ENCODE measurements at places on chromosomes 2 and 18.

DNA sequence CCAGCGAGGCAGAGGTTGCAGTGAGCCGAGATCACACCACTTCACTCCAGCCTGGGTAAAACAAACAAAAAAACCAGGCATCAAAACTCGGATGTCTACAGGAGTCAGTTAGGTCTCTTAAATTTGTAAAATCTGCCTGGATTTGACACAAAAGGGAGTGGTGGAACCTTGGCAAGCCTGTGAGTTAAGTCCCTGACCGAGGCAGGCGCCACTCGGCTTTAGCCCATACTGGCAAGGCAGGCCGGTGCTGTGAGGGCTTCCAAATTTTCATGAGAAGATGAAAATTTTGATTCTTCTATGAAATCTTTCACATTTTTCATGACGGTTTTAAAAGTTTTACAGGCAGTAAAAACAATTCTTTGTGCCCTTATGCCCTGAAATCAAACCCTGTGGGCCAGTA is 165.8 kb downstream of the FMNL2 start:
- no peak for DNase-seq

- no peak for DNase-seq
Observed at GRCh38 chr2:88177556-88177955, 7.4 kb downstream of the THNSL2 start.

GRCh38 chr2:96819128-96819875 is 3.2 kb downstream of the CNNM3 start:
- DNase-seq, result no peak

- DNase-seq, result no peak
Observed at GRCh38 chr18:47798366-47798765, 132.1 kb downstream of the SMAD2 start.

GRCh38 chr18:56982766-56983165 is 164.1 kb upstream of the BOD1L2 start:
- no peak for DNase-seq

GRCh38 chr18:7898181-7898580 is 331.1 kb downstream of the PTPRM start:
- no peak for DNase-seq

- DNase-seq, result no peak
Observed at GRCh38 chr2:197919487-197919886, 115.1 kb downstream of the PLCL1 start.

- DNase-seq, result peak; percentile 17
Observed at GRCh38 chr18:67379981-67380380, 136.5 kb downstream of the DSEL start.

- DNase-seq, result no peak
Observed at GRCh38 chr18:2687390-2688001, 32.0 kb downstream of the SMCHD1 start.

DNA sequence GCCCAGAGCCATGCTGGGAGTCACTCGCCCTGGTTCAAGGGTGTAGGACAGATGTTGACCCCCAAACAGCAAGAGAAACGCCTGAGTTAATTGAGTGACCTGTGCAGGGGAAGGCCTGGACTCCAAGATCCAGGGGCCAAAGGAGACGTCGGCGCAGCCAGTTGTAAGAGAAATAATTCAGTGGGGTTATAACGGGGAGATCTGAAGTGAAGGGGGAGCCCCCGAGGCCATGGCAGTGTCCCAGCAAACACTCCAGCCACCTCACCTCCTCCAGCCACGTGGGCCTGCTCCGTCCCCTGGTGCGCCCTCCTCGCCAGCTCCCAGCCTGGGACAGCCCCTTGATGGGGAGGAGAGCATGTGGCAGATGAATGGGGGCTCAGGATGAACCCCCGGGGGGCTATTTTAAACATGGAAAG is 130.7 kb upstream of the GPC1 start:
- no peak for DNase-seq

DNA sequence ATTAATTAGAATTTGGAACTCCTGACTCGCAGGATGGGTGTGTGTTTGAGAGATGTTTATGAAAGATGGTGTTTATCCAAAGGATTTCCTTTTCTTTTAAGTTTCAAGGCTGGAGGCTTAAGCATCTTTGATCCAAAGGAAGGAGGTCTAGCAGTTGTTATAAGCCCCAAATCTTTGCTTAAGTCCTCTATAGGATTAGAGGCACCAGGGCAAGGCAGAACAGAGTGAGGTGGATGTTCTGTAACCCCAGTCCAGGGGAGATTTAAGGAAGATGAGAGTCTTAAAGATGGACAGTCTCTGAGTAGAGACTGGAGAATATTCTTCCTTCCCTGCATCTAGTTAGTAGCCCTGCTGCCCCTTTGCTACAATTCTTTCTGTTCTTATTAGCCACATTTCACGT is 17.5 kb downstream of the LBH start:
- DNase-seq, result no peak

DNA sequence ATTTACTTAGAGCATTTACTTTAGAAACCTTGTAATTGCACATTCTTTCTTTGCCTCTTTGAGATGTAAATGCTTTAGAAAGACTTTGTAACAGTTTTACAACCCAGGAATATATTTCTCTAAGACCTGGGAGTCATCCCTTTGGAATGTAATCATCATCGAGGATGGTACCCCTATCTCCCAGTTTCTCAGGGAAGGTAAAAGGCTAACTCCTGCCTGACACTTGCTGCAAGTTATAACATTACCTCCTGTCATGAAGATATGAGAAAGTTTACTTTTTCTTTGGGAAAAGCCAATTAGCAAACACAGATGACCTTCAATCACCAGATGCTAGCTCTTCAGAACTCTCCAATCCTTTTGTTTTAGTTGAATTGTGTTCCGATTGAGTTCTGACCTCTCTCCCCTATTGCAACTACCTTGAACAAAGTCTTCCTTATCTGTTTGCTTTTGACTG is 420.3 kb upstream of the FSIP2 start:
- no peak for DNase-seq

DNA sequence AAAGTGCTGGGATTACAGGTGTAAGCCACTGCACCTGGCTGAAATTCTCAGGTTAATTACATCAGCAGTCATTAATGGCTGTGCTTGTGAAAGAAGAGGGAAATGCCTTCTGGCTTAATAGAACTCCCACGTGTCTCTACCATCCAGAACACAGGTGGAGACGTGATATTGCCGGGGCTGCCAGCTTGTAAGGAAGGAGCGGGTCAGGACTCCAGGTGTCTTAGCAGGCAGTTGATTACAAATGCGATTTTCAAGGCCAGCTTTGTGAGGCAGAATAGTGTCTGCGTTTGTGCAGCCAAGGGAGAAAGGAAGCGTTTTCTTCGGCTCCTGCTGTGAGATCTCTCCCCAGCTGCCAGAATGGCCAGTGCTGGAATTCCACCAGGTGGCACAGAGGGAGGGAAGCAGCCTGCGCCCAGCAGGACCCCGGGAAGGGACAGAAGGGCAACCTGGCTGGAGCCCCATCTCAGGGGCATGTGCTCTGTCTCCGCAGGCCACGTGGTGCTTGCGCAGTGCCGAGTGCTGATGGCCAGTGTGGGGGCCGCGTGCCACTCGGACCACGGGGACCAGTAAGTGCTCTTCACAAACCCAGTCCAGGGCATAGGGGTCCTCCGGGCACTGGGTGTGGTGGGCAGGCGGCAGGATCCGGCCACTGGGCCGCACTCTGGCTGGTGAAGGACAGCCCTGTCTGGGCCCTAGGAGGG is 3.7 kb upstream of the ESPNL start:
- DNase-seq, result no peak

GRCh38 chr18:47604021-47604420 is 326.4 kb downstream of the SMAD2 start:
- DNase-seq, result no peak

DNA sequence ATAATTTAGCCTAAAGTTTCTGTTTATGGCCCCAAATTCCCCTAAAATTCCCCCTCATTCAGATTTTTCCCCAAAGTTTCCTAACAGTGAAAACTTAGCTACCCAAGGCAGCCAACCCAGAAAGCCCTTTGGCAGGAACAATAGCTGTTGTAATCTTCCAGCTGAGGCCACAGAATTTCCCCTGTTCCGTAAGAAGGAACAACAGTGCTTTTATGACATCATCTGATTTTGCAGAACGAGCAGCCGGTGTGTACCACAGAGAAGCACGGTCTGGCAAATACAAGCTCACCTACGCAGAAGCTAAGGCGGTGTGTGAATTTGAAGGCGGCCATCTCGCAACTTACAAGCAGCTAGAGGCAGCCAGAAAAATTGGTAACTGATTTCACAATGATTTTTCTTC is 6.3 kb downstream of the TNFAIP6 start:
- DNase-seq, result no peak

- peak; percentile 49 for DNase-seq
Observed at GRCh38 chr2:176454893-176455815, 185.9 kb downstream of the MTX2 start.

DNA sequence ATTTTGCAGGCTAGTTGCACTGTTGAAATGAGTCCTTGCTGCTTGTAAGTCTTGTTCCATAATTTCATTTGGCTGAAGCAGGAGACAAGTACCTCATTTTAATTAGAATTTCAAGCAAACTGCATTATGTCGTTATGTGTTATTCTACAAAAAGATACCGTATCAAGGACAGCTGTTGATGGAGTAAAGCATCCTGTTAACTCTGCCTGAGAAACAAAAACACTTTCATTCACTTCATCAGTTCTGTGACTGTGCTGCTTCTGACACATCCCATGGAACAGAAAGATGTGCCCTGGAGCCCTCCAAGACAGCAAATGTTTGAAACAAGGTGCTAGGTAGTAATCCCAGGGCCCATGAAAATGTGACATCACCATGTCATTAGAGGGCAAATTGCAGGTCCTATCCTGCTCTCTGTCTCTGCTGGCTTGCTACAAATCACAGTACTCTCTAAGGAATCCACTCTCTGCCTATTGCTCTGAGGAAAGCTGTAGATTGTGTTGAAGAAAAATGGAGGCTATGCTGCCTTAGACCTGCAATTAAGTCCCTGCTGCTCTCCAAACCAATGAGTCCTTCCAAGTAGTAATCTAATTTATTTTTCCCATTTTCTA is 209.7 kb upstream of the PARD3B start:
- DNase-seq, result no peak

DNA sequence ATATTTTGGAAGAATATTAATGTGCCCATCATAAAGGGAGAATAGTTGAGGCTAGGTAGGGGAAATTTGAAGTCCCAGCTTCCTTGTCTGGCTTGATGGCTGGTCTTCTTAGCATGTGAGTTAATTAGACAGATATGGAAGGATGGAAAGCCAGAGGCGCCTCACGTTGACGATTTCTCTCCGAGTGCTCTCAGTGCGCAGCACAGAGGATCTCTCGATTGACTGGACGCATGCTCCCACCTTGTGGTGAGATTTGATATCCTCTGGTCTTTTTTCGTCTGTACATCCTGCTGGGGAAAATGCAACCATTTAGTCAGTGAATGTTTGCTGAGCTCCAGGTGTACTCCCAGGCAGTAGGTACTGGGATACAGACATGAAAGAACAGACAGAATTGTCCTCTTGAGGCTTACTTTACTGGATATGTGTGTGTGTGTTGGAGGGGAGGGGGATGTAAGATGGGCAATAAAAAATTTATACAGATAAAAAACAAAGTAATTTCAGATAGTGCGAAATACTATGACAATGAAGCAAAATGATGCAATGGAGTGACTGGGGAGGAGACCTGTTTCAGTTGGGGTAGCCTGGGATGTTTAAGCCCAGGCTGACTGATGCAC is 66.9 kb upstream of the ZNG1B start:
- peak; percentile 36 for DNase-seq

DNA sequence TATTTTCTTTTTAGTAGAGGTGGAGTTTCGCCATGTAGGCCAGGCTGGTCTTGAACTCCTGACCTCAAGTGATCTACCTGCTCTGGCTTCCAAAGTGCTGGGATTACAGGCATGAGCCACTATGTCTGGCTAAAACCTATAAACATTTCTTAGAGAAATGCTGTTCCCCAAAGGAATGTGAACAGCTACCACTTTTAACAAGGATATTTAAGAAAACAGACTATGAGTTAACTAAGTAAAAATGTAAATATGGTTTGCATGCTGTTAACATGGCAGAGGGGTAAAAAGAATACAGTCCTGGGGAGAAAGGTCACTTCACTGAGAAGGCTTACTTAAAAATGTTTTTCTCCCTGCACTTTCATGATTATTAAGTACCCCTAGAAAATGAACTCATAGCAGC is 57.1 kb downstream of the SLC16A14 start:
- peak; percentile 34 for DNase-seq

DNA sequence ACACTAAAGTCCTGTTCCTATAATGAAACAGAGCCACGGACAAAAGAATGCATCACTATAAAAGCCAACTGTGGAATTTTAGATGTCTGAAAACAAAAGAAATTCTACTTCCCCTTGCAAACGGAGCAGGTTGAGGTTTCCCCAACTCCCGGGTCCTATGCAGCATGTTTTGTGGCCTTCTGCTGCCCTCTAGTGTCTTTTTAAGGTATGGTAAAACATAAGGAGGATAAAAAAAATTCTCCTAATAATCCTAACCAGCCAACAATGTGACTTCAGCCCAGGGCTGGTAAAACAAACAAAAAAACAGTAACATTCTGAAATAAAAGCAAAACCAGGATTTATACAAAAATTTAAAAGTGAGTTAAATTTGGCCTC is 539.5 kb downstream of the NRXN1 start:
- DNase-seq, result peak; percentile 20

- DNase-seq, result no peak
Observed at GRCh38 chr2:14232217-14232616, 400.3 kb upstream of the LRATD1 start.

GRCh38 chr18:69944436-69944835 is 3.2 kb downstream of the CD226 start:
- DNase-seq, result no peak

GRCh38 chr2:37698931-37699481 is 27.6 kb upstream of the CDC42EP3 start:
- DNase-seq, result peak; percentile 72

DNA sequence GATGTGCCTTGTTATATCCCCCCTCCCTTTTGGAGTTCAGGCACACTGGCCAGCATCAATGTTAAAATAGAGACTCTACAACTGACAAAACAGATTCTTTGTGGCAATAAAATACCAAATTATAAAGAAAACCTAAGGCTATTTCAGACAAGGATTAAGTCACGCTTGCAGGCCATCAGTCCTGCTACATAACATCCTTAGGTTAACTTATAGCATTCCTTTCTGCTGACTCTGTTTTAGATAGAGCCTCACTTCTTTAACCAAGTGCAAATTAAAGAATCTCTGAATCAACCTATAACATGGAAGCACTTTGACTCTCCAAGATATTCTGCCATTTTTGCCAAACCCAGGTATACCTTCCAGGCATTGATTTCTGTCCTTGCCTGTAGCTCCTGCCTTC is 784.6 kb downstream of the RNF144A start:
- no peak for DNase-seq

- DNase-seq, result no peak
Observed at GRCh38 chr18:48818329-48819254, 132.2 kb downstream of the SMAD7 start.

GRCh38 chr2:39996653-39997080 is 217.6 kb upstream of the THUMPD2 start:
- peak; percentile 68 for DNase-seq

- no peak for DNase-seq
Observed at GRCh38 chr2:33891616-33892015, 292.5 kb upstream of the FAM98A start.

GRCh38 chr2:67479261-67479660 is 82.1 kb downstream of the ETAA1 start:
- DNase-seq, result no peak
